ENCODE measurements at places on chromosomes 2 and 18.

DNA sequence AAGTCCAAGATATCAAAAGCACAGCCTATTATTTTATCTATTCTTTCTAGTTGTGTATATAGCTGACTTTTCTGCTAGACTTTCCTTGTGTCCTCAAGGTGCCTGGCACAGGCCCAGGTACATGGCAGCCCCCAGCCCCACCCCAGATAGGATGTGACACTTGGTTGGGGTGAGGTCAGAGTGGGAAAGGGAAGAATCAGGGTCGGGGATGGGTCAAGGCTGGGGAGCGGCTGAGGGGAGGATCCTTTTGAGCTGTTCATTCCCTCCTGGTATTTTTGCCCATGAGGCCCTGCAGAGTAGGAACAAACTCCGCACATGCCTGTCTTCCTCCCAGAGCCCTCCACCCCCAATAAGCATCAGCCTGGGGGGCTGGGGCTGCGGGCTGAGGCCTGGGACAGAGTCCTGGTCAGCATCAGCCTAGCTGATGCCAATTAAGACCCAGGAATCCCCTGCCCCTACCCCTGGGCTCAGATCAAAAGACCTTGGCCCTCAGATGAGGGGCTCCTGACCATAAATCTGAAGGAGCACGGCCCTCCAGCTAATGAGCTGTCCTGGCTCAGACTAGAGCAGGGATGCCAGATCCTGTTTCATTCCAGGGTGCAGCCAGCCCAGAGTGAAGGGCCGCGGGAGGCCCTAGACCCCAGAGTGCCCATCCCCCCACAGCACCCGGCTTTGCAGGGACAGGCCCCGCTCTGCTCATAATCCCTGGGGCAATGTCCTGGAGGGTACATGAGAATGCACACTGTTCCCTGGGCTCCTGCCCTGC lies 85.3 kb downstream of the SDC1 start:
- no peak for DNase-seq

DNA sequence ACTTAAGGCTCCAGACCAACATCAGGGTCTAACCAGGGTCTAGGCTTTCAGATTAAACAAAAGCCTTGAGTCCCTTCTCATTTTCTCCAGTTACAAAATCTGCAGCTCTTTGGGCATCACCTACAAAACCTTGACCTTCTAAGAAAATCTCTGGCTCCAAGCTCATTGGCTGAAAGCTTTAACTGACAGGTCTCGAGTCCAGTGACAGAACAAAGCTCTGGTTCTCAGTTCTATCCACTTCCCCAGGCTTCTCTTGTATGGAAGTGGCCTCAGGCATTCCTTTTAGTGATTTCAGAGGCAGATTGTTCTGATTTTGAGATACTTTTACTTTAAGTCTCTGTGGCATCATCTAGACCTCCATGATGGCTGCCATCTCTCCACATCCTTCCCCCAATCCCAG lies 11.3 kb downstream of the SIX2 start:
- DNase-seq, result no peak

- DNase-seq, result peak; percentile 74
These were observed 29.9 kb downstream of the ANO7 start for GRCh38 chr2:241218131-241219029.

GRCh38 chr2:217204358-217204757 lies 344.5 kb upstream of the TNP1 start:
- DNase-seq, result no peak

GRCh38 chr2:30938196-30938595 lies 130.9 kb upstream of the CAPN13 start:
- DNase-seq, result no peak

- DNase-seq, result no peak
These were observed 550.4 kb downstream of the ARHGAP15 start for GRCh38 chr2:143679617-143680016.

DNA sequence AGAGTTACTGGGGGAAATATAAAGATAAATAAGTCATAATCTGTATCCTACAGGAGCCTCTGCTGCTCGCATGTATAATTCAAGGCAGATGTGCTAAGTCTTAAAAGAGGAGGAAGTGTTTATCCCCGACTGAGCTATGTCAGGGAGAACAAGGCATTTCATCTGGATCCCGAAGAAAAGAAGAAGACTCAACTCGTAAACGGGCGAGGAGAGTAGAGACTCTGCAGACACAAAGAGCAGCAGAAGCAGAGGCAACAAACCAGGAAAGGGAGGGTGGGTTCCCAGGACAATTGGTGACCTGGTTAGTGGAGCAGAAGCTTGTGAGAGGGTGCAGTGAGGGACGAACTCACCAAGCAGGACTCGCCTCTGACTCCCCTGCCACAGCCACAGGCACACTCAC lies 368.6 kb downstream of the EIPR1 start:
- no peak for DNase-seq

DNA sequence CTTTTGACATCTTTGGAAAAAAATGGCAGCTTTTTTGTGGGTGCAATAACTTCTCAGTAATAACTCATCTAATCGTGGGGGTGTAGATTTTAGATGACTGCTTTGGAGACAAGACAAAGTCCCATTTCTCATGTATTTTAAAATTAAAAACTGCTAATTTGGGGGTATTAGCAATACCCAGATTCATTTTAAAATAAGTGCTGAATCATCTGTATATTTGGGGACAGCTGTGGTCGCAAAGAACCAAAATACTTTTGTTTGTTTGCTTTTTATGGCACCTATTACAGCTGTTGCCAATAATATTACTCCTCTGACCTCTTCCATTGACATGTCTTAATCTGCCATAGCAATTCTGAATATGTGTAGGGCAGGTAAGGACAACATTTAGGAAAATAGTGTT lies 45.4 kb downstream of the STAT1 start:
- DNase-seq, result no peak

- DNase-seq, result no peak
These were observed 192.9 kb upstream of the NRXN1 start for GRCh38 chr2:51224790-51225189.

- no peak for DNase-seq
These were observed 15.6 kb upstream of the NFATC1 start for GRCh38 chr18:79379931-79380815.

DNA sequence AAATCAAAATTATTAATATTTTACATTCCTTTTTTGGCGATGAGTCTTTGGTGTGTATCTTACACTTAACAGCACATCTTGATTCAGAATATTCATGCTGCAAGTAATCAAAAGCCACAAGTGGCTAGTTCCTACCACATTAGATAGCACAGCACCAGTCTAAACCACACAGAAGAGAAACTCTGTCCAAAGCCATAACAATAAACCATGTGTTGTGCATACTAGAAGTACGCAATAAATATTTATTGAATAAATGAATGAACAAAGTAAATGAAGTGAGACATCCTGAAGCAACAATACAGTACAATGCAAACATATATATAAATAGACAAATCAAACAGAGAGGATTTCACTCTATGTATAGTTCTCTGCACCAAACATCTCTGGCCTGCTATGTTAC lies 287.3 kb downstream of the EXOC6B start:
- no peak for DNase-seq

GRCh38 chr2:153477636-153478288 lies 800 bp downstream of the RPRM start:
- peak; percentile 21 for DNase-seq

DNA sequence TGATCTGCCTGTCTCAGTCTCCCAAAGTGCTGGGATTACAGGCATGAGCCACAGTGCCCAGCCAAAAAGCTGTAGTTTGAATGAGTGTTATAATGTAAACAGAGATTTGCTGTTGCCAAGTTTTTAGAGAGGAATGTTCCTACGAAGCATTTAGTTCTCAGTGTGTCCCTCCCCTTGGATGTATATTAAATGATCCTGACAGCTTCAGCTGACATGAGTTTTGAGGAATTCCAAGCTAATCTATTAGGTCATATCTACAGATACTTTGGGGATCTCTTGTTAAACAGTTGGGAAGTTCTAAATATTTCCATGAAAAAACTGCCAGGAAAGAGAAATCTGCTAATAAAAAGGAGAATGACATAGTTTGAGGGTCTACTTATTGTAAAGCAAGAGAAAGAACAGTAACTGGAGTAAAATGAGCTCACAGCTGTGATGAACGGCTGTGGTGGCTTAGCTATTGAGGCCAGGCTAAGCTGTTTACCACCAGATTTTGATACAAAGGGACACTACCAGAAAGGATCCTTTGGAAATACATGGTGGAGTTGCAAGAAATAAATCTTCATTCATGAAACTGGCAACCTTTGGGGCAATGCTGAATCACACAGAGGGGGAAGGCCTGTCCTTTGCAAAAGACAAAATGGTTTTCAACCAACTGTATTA lies 2.6 kb upstream of the STON1 start:
- no peak for DNase-seq

GRCh38 chr18:52341608-52342381 lies 1.8 kb downstream of the DCC start:
- DNase-seq, result peak; percentile 50

DNA sequence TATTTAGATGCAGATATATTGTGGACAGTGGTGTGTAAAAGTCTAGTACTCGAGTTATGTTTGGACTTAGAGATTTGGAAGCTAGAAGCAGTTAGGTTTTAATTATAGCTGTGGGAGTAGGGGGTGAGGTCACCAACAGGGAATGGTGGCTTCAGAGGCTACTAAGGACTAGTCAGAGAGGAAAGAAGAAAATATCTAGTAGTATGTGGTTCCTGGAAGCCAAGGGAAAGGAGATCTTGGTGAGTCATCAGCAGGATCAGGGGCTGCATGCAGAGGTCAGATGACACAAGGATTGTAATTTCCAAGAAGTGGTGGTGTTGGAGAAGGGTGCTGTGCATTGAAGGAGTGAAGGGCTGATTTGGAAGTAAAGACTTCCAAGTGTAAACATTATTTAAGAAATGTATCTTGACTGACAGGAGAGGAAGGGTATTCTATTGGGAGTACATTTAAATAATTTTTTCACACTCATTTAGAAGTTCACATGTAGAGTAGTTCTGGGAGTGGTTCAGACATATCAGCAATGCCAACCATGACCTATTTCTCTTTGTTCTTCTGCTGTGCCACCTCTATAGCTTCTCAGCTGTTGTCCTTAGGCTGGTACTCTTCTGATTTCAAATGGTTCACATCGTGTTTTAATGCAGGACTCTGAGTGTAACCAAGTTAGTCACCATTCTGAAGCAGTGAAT lies 59.1 kb downstream of the ACSL3 start:
- peak; percentile 39 for DNase-seq

DNA sequence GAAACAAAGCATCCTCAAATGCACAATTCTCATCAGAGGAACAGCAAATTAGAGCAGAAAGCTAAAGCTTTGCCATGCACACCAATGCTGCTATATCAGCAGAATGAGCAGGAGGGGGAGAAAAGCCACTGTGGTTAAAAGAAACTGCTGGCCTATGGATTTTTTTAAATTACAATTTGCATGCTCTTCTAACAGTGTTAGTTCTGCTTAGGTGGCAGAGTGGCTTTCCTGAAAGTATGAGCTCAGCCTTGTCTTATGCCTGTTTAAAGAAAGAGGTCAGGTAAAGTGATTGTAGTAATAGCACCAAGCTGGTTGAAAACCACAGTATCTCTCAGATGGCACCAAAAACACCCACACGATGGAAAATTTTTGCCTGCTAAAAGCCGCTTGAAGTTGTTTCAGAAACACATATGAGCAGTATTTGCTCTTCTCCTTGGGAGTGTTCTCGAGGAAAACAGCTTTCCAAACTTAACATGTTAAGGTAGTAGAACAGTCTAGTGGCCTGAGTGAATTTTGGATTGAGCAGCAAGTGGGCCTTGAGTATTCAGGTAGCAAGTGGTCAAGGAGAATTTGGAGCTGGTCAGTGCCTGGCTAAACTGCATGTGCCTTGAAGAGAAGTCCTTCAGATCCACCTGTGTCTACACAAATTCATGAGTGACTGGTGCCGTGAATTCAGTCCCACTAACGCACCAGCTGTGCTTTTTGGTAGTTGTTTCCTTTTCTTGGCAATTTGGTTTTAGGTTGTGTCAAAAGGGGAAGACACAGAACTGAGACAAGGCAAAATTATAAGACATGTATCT lies 19.6 kb upstream of the NDUFV2 start:
- no peak for DNase-seq

- DNase-seq, result no peak
These were observed 194.0 kb upstream of the RBMS1 start for GRCh38 chr2:160687629-160688028.

DNA sequence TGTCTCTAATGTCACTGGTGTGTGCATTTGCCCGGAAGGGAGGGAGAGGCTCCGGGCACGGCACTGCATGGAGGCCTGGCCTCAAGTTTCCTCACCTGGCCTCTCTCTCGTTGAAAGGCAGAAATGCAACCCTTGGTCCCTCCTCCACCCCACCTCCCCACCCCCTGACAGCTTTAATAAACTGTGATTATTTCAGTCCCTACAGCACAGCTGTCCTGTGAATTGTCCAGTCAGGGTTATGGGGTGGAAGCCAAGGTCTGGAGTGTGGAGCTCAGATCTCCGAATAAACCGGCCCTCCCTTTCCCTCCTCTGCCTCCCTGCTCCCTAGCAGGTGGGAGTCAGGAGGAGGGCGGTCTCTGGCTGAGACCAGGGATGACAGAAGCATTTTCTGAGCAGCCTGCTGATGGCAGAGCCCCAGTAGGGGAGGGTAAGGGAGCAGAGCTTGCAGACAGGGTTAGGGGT lies 199.2 kb upstream of the SMAD2 start:
- no peak for DNase-seq

DNA sequence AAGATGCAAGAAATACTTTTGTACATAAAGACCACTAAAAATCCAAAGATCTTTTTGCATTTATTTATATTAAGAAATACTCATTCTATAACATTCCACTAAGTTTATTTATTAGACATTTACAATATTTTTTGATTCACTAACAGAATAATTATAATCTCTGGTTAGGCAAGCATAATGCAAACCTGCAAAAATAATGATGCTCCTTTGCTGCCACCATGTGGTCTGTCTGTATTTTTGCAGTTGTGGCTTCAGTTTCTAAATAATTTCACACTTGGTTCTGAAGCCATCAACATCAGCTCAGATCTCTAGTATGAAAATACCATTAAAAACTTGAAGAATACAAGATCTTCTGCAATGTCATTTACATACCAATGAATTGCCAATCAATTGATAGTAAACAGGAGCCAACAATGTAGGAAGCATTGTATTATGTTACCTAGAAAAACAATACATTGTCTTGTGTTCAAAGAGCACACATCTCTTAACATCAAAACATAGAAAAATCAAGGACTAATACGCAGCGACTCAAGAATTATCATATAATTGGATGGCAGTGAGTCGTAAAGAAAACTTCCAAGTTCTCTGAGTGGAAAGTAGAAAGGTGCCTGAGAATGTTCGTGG lies 28.8 kb upstream of the WDR75 start:
- DNase-seq, result peak; percentile 56

Data from hepatocyte (in vitro differentiated cells).